ENCODE measurements at places on chromosomes 1 and 21.
A peak's percentile ranks its signal among the peaks of the same experiment; 100 is the strongest.

DNA sequence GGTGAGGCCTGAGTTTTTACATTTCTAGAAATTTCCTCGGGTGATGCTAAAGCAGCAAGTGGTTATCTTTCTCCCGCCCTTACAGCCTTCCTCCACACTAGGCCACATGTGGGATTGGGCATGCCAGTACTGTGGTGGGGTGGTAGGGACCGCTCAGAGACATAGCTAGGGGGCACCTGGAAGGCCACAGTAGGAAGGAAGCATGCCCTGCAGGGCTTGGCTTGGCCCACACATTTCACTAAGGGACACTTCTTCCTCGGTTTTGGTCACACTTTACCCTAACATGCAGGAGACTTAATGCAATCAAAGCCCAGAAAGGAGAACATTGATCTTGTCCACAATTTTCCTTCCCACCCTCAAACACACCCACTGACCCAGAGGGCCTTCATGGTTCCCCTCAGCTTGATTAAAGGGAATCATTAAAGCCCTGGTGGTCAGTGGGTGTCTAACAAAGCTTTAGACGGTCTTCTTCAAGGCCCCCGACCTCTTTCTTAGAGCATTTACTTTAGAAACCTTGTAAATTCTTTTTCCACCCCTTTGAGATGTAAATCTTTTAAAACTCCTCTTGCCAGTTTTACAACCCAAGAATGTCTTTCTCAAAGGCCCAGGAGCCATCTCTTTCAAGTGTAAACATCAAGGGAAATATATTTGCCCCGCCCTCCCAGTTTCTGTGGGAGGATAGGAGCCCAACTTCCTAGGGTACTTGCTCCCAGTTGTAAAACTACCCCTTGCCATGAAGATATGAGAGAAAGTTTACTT is 246.4 kb upstream of the PTBP2 start:
- no peak for ATAC-seq

- no peak for ATAC-seq
Observed at GRCh38 chr1:20431176-20431460, 54.9 kb downstream of the CAMK2N1 start.

- ATAC-seq, result no peak
Observed at GRCh38 chr21:44984428-44984791, 44.6 kb downstream of the SLX9 start.

- ATAC-seq, result no peak
Observed at GRCh38 chr1:58732087-58732775, 32.4 kb upstream of the MYSM1 start.

GRCh38 chr1:244113532-244114320 is 62.6 kb downstream of the ZBTB18 start:
- ATAC-seq, result peak; percentile 69

DNA sequence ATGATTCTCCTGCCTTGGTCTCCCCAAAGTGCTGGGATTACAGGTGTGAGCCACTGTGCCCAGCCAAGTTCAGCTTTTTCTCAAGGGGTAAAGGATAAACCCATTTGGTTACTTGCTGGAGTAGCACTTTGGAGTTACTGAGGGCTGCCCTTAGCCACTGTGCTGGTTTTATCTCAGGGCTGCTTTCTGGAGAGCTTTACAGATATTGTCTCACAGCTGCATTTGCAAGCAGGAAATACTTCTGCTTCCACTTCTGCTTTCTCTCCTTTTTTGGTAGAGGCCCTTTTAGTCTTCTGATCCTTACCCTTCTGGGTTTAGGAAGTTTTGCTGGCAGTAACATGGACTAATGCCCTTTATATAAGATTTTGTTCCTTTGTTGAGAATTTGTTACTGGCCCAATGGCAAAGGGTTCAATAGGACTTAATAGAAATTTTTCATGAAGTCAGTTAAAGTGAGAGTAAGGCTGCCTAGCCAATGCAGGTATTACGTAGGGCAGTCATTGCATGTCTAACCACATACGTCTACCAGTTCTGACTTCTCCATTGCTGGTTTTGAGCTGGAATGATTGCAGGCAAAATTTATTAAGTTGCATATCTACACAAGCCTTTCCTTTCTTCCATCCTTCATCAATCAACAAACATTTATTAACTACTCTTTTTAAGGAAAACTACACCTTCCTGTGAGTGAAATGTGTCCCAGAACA is 24.4 kb downstream of the CAP1 start:
- no peak for ATAC-seq
